Stimulated activated CD8-positive, alpha-beta memory T cell treated with anti-CD3 and anti-CD28 coated beads, Interleukin-7, amount 100 ng/mL, for 1 hour (primary cell): ENCODE measurements at places on chromosomes 3 and 15.

DNA sequence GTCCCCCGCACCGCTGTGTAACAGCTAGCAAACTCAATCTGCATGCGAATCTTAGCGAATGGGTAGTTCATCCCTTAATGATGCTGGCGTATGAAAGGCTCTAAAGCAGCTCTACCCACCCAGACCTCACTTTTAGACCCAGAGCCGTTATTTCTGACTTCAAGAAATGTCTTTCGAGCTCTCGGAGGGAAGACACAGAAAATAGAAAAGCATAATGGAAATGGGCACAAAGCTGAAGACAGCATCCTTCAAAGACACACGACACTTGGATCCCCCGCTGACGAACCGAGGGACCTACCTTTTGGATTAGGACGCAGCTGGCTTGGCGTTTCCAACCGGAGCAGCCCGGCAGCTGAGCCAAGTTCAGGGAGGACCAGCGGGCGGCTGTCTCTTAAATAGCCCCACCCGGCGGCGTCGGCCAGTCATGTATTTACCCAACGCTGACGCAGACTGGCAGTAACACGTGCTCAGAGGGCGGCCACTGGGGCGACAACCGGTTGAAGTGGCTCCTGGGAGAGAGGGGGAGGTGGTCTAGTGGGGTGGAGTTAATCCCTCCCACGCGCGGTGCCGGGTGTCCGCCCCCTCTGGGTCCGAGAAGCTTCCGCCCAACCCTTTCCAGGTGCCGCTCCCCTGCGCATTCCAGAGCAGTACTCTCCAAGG lies 1.5 kb downstream of the CCK start:
- no peak for DNase-seq

- no peak for DNase-seq
Observed at GRCh38 chr3:31079689-31080088, 185.2 kb upstream of the GADL1 start.

GRCh38 chr3:117531078-117531767 lies 821.6 kb downstream of the TUSC7 start:
- no peak for DNase-seq

DNA sequence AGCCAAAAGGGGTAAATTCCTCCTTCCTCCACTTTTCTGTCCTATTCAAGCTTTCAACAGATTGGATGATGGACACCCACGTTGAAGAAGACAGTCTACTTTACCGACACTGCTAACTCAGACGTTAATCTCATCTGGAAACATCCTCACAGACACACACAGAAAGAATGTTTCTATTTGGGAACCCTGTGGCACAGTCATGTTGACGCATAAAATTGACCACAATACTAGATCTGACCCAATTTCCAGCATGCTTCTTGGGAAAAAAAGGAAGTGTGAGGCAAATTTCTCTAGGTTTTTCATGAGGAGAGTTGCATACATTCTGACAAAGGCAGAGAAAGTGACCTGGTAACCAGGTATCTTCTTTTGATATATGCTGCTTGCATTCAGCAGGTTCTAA lies 594.1 kb downstream of the FGF12 start:
- DNase-seq = no peak

DNA sequence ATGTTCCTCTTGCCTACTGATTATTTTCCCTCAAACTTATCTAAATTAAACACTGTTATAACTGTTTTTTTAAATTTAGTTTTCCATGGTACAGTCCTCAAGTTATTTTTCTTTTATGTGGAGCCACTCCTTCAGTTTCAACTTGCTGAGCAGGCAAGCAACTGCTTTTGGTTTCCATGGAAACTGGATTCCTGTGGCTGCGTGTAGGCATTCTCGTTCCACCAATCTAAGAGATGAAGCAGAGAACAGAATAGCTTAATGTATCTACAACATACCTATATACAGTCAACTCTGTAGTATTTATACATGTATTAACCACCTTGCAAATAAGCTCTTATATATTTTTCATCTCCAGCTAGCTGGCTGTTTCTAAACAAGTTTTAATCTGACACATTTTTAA lies 25.8 kb upstream of the ANXA2 start:
- DNase-seq = no peak

- no peak for DNase-seq
Observed at GRCh38 chr3:10708216-10708893, 107.7 kb upstream of the SLC6A11 start.

- no peak for DNase-seq
Observed at GRCh38 chr3:160090653-160091052, 102.0 kb downstream of the IL12A start.

GRCh38 chr3:162348912-162349311 lies 852.3 kb downstream of the OTOL1 start:
- DNase-seq = no peak

- DNase-seq = no peak
Observed at GRCh38 chr3:55571913-55572312, 84.8 kb upstream of the WNT5A start.

DNA sequence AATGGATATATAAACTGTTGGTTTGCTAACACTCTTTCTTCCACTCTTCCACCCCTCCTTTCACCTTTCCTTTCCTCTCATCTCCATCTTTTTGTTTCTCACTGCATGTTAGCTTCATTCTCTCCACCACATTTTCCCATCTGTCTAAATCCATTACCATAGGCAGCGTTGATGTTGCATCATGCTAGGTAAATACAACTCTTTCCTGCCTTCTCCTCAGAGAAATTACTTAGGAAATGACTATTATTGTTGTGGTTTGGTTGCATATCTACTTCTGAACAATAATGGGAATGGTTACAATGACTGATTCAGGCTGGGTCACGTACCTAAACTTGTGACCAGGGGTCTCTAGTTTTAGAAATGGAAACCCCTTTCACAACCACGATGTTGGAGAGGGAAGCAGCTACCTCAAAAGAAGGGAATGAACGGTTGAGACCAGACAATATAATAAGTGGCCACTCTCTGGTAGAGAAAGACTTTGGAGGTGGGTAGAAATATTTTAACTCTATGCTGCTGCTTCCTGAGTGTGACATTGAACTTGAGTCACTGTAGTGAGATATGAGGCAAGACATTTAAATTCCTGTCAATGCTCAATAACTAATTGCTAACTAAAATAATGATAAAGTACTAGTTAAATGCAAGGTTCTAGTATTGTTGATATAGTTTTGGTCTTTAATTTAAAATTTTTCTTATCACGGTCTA lies 314.1 kb upstream of the TGFBR2 start:
- DNase-seq = no peak

DNA sequence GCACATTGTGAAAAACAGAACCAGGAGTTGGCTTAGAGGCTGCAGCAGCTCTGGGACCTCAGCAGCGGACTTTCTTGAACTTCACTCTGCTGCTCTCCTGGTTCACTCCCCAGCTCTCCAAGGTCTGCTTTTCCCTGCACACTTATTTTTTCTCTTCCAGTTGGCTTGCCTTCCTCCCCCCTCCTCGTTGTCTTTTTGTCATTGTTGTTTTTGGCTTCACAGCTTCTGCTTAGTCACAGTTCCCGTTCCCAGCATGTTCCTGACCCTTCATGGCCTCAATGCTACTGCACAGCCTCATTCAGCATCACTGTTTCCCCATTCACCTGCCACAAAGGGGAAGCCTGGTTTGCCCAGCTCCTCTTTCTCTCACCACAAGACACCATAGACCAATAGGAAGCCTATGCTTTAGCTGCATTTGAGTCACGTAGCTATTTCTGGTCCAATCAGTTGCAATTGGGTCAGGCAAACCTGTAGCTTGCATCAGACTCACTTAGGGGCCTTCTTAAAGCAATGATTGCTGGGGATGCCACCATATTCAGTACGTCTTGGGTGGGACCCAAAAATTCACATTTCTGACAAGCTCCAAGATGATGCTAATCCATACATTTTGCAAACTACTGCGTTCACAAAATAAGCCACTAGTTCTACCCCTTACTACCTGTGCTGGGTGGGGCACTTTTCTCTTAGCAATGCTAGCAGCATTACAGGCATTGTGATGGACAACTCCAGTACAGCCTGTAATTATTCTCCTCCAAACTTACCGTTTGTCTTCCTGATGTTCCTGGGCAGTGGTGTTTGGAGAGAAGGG lies 7.8 kb upstream of the SUMF1 start:
- DNase-seq = no peak

DNA sequence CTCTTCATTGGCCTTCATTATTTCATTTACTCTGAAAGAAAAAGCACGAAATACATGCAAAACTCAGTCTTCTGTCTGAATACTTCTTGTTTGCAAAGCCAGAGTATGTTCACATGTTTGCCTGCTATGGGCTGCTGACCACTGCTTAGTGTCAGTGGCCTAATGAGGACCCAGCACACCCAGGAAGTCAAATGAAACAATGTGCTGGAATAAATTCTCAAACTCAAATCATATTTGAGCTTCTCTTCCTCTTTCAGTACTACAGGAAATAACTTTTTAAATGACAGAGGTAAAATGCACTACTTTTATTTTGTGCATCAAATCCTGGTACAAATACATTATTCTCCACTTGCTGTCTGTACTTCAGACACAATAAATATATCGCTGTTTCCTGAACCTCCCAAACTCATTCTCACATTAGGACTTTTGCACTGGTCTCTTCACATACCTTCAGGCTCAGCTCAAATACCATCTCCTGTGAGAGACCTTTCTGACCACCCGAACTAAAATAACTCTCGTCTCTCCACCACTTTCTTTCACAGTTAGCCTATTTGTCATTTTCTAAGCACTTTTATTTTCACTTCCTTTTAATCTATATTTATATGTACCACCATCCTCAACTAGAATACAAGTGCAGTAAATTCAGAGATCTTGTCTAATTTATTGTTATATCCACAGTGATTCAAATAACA lies 176.8 kb downstream of the TUSC7 start:
- no peak for DNase-seq
